ENCODE measurements at places on chromosomes 16 and 17.

DNA sequence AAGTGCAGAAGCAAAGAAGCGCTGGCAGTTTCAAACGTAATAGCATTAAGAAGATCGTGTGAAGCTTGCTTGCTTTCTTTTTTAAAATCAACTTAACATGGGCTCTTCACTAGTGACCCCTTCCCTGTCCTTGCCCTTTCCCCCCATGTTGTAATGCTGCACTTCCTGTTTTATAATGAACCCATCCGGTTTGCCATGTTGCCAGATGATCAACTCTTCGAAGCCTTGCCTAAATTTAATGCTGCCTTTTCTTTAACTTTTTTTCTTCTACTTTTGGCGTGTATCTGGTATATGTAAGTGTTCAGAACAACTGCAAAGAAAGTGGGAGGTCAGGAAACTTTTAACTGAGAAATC is 17.4 kb upstream of the RAB11FIP4 start:
- no peak for DNase-seq

GRCh38 chr17:58232707-58233156 is 5.7 kb upstream of the LPO start:
- DNase-seq = no peak

DNA sequence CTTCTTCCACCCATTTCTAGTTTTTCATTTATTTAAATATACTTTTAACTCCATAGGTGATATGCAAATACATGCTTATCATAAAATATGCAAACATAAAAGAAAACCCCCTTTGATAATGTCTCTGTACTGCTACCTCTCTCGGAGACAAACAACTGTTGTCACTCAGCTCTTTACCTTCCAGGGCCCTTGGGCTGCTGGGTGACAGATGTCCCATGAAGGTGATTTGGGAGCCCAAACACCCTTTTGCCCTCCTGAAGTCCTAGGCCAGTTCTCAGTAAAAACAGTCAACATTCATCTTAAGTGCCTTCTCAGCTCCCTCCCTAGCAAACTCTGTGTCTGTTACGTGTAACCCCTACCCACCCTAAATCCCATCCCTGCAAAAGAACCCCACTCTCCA is 37.5 kb downstream of the CHD9 start:
- no peak for DNase-seq

- no peak for DNase-seq
These were observed 9.9 kb upstream of the CCL5 start for GRCh38 chr17:35889818-35890773.

DNA sequence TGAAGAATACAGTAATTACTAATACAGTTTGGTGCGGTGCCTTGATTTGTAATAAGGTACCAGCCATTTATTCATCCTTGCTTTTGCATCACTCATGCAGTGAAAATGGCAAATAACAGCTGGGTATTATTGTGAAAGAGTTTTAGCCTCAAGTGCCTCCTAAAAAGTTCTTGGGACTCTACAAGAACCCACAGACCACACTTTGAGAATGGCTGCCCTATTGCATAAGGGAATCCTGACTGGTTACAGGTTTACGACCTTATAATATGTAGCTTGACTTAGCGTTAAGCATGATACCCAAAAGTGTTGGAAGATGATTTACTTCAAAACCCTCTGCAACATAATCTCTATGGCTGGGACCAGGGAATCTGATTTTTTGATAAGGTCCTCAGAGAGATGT is 4.2 kb downstream of the MYH13 start:
- no peak for DNase-seq

DNA sequence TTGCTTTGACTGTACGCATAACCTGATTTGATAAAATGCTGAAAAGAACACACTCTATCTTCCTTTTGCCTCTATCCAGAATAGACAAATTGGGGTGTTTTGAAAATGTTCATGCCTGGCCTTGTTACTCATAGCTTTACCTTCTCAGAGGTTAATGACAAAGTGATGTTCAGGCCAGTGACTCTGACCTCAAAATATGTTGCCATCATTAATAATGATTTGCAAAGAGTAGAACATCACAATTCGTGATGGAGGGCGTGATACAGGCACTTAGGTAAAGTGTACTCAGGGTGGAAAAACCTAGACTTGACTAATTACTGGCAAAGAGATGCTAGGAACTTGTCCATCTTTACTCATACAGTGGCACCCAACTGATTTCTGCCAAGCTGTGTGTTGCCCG is 656.6 kb upstream of the SOX9 start:
- no peak for DNase-seq

DNA sequence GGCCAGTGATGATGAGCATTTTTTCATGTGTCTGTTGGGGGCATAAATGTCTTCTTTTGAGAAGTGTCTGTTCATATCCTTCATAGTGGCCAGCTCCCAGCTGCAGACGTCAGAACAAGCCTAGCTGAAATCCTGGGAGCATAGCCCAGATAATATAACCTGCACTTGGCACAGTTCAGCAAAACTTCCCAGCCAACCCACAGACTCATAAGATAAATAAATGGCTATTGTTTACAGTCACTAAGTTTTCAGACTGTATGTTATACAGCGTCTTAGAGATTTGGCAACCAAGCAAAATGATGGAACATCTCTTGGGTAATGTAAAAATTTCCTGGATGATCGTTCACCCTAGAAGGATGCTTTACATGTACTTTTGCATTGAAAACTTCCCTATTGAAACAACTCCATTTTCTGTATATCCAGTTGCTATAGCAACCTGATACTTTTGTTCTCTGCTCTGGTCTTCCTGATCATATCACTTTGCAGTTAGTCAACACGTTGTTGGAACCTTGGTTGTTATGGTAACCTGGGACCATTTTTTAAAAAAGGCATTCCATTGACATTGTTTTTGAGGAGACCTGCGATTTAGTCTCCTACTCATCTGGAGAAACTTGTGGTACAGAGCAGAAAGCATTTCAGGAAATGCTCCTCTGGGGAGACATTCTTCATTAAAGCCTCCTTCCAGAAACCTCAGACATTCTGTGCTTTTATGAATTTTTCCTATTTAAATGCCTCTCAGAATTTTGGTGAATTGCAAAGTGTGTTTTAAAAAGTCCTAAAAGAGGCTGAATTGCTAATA is 378.7 kb downstream of the HS3ST4 start:
- no peak for DNase-seq

DNA sequence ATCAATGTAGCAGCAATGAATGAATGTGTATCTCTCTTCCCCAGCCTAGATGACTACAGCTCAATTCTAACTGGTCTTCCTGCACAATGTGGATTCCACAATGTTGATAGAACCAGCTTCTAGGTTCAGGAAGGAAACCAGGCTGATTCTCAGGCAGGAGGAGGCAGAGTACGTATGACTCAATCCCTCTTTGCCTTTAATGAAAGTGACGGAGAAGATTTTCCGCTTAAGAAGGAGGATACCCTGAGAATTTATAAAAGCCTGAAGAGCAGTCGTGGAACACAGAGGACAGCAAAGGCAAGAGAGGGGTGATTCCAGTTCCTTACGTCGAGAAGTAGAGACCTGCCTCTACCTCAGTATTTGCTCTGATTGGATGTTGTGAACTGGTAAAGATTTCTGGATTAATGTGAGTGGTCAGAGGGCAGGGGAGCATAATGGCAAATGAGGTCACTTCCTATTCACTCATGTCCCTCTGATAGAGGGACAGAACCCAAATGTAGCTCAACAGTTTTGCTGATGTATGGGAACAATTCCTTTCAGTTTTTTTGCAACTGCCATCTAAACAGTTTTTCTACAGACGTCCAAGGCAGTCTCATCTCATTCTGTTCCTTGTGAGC is 15.0 kb upstream of the SLC16A11 start:
- no peak for DNase-seq

GRCh38 chr17:17032131-17032692 is 10.0 kb upstream of the MPRIP start:
- DNase-seq = no peak

DNA sequence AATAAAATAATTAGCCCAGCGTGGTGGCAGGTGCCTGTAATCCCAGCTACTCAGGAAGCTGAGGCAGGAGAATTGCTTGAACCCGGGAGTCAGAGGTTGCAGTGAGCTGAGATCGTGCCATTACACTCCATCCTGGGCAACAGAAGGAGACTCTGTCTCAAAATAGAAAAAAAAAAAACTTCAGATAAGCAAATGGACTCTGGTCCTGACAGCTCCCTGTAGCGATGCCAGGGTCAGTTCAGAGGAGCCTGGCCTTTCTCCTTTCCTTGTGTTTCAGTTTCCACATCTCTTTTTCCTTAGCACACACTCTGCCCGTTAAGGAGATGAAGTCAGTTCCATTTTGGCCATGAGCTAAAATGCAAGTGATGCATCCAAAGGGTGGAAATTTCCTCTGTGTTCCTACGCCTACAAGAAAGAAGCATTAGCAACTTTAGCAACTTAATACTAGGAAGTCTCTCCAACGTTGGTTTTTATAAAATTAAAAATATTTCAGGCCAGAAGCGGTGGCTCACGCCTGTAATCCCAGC is 11.6 kb upstream of the GRB2 start:
- no peak for DNase-seq

- DNase-seq = no peak
These were observed 70.2 kb downstream of the PARN start for GRCh38 chr16:14559809-14560241.

DNA sequence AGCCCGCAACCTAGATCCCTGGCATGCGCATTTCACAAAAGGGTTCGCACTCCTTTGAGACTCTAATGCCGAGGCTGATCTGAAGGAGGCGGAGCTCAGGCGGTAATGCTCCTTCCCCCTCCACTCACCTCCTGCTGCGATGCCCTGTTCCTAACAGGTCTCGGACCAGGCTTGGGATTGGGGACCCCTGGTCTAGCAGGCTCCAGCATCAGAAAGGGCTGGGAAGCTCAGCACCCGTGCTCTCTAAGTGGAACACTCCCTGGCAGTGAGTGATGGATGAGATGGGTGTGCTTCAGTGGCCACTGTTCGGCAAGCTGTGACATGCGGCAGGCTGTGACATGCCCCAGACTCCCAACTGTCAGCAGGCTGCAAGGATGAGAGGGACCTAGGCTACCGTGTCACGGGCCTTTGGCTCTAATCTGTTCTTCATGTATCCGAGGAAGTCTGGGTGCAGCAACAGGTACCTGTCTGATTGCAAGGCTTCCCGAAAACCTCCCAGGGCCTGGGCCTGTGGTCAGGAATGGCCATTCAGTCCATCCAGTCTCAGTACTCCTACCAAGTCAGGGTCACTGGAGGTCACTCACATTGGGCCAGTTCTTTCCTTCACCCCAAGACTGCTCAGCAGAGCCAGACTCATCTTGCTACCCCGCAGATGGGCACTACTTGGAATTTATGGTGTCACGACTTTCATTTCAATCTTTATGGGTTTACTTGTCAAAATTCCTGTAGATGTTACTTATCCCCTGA is 1.3 kb upstream of the ST6GALNAC2 start:
- no peak for DNase-seq

DNA sequence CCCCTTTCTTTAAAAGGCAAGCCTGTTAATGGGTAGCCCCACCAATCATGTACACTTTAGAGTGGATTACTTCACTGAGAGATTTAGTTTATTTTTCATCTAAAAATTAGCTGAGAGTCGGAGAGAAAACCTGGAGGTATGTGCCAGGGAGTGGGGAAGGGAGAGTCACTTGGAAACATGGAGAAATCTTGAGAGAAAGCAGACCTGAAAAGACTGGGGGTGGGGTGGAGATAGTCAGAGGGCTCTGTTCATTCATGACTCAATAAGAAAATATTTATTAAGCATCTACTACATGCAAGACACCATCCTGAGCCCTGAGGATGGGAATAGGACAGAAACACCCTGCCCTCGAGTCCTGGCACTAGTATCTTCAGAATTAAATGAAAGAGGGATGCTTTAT is 27.4 kb upstream of the RCVRN start:
- no peak for DNase-seq

GRCh38 chr16:54742436-54742835 is 188.2 kb upstream of the IRX5 start:
- no peak for DNase-seq

DNA sequence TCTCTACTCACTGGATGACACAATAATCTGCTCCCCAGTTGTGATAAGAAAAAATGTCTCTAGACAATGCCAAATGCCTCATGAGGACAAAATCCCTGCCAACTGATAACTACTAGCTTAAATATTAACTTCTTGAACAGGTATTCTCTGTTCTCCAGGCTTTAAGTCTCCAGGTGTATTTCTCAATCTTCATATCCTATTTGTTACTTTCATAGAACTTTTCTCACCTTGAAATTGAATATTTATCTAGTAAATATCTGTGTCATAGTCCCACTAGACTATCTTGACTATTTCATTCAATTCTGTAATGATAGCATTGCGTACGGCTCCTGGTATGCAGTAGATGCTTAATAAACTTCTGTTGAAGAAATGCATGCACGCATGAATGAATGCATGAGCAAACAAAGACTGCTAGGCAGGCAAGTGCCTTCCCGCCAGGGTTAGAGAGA is 15.9 kb downstream of the HSD17B2 start:
- DNase-seq = no peak

- no peak for DNase-seq
These were observed 345.4 kb downstream of the SOX9 start for GRCh38 chr17:72466199-72466598.

DNA sequence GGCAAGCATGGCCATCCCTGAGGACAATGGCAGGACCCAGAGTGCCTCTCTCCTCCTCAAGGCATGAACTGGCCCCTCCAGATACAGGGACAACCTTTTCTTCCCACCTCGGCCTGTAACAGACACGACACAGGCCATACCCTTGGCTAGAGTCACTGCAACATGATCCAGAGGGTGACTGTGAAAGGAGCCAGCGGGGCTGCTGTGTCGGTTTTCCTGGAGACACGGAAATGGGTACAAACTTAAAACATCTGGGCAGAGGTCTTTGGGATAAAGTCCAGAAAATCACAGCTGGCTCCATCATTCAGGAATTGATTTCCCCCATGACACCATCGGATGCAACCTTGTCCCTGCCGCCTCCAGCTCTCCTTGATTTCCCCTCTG is 5.3 kb downstream of the CEP295NL start:
- DNase-seq = no peak

DNA sequence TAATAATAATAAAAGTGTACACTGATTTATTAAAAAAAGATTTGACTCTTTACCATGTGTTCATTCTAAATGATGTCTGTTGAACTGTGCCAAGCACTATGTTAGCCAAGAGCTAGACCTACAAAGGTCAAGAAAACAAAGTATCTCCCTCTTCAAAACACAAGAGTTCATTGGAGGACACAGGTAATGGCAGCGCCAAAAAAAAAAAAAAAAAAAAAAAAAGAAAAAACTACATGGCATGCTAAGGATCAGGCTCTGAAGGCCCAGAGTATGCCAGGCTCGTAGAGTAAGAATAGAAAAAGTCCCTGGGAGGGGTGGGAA is 35.2 kb downstream of the CYTH1 start:
- no peak for DNase-seq

Measured in Panc1 (cell line).